ENCODE measurements at places on chromosomes 2 and 18.

DNA sequence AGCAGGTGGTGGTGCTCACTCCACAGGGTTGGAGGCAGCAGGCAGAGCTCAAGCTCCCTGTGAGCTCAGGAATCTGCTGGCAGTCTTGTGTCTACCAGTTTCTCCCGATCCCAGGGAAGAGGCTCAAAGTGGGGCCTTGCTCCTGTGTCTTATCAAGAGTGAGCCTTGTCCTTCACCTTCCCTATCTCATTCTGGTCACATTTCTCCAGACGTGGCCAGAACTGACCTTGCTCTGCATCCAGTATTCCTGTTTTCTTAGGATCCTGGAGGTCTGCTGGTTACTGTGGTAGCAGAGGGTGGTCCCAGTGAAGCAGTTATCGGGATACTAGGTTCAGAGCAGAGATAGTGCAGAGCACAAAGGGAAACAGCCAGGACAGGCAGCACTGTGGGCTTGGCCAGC lies 47.1 kb upstream of the ASB18 start:
- DNase-seq = no peak

GRCh38 chr2:195343540-195343939 lies 313.5 kb upstream of the SLC39A10 start:
- DNase-seq = no peak

- no peak for DNase-seq
These were observed 282.2 kb upstream of the SOX11 start for GRCh38 chr2:5409898-5410381.

GRCh38 chr2:118786746-118787145 lies 60.7 kb downstream of the EN1 start:
- DNase-seq = no peak

DNA sequence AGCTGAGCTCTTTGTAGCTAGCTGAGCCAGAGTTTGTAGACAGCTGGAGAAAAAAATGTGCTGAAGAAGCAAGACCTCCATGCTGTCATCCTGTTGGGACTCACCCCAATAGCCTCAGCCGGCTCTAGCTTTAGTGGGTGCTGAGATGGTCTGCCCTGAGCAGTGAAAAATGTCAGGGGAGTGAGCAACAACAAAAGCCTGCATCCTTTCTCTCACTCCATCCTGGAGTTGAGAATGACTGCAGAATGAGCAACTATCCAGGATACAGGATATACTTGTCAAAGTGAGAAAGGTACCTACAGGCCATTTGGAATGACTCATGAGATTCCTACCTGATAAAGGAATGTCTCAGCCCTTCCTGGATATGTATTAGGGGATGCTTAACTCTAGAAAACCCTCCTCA lies 146.1 kb upstream of the DLX2 start:
- no peak for DNase-seq

- DNase-seq = no peak
These were observed 27.1 kb upstream of the TFPI start for GRCh38 chr2:187581125-187581896.

GRCh38 chr2:150090031-150090430 lies 397.4 kb downstream of the RND3 start:
- DNase-seq = no peak

- DNase-seq = no peak
These were observed 731.7 kb upstream of the REG3G start for GRCh38 chr2:78293768-78294167.

DNA sequence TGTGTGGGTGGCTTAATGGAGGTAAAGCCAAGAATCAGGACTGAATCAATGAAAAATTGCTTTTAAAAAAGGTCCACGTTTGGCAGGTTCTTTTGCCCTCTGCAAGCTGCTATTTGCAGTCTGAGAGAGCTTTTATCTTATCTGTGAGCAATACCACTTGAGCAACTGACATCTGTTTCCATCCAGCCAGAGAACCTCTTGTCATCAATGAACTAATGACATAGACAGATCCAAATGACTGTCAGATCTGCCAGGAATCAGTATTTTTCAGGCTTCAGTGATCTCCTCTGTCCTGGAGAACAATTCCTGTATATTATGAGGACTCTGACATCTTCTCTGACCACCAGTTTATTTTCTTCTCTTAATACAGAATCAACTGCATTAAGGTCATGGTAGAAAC lies 608.1 kb downstream of the LRP1B start:
- no peak for DNase-seq

DNA sequence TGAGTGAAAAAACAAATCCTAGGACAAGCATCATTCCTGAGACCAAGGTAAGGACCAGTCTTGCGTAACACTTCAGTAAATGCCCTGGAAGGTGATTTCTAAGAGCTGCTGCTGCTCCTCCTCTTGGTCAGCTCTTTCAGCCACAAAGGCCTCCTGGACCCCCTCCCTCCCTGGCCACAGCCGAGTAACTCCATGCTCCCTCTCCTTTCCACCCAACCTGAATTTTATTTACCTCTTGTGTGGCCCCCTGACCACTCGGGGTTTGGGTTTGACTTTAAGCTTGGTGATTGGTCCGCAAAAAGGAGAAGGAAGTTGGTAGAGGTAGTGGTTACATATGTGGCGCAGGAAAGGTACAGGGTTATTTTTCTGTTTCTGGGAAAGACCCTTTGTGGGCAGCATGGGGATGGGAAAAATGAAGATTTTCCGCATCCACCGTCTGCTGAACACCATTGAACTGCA lies 9.2 kb downstream of the HTRA2 start:
- DNase-seq = no peak

DNA sequence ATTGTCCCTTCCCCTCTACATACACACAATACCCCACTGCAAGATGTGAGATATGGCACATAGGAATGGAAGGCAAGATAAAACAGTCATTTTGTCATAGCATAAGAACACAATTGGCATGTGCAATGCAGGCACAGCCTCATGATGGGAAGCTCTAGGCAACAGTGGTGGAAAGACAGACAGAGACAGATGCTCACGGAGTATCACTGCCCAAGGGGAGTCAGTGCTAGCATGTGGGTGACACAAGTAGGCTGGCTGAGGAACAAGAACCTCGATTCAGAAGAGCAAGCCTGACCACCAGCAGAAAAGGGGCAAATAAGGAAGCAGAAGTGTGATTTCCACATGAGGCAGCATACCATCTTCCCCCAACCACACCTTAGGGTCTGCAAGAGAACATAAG lies 323.6 kb downstream of the PAX3 start:
- no peak for DNase-seq

- DNase-seq = no peak
These were observed 389.6 kb upstream of the CELF4 start for GRCh38 chr18:37955201-37955600.

All from stimulated activated CD4-positive, alpha-beta T cell treated with anti-CD3 and anti-CD28 coated beads, Interleukin-15, amount 100 ng/mL, for 1 hour (primary cell).